NCI-H69 (cell line): ENCODE measurements at places on chromosomes 2 and 18.

- DNase-seq: peak; percentile 5
Measured at GRCh38 chr2:205709319-205709718, 27.0 kb downstream of the NRP2 start.

DNA sequence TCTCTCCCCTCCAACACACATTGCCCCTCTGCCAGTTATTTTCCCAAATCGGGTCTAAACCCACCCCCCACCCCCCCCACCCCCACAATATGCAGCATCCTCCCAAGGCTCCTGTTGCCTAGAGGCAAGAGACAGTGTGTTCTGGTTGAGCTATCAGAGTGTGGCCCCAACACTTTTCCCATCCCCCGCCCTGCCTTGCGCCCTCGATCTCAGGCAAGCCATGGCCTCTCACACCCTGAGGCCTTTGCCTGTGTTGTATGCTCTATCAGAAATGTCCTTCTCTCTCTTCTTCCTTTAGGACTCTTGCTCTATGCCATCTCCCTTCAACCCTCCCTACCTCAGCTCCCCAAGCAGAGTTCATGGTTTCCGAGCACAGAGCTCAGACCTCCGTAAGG is 9.5 kb upstream of the GRHL1 start:
- no peak for DNase-seq

DNA sequence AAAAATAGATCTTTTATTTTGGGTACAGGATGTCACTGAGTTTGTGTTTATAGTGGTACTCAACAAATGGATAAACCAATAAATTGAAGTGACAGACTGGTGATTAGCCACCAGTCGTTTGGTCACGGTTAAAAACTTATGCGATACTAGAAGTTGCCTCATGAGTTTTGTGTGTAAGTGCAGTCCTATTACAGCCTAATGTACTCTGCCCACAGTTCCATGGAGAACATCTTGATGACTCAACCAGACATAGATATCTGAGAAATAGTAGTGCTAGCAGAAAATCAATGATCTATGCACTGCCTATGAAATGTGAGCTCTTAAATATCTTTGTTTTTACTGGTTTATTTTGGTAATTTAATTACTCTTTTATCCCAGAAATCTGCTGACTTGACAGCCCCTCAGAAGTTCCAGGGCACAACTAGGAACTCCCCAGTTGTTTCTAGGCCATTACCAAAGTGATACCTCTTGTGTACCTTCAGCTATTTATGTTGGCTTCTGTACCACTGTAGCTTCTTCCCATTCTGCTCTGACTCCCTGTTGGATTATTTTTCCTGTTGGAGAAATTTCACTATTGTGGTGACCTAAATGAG is 209.1 kb upstream of the KCNJ3 start:
- DNase-seq: no peak

DNA sequence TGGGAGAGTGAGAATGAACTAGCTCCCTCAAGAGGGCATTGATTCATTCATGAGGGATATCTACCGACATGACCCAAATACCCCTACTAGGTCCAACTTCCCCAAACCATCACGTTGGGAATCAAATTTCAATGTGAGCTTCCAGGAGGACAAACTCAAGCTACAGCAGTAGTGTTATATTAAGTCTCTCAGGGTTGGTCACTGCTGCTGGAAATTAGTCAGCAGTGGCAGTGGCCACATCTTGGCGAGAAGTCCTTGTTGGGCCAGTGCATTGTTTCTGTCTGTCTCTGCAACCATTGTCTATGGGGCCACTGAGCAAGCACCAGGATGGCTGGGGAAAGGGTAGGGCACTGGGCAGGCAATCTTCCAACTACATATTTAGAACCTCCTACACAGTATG is 47.5 kb downstream of the THUMPD2 start:
- DNase-seq: no peak

- no peak for DNase-seq
Measured at GRCh38 chr2:182726473-182726872, 10.4 kb downstream of the DNAJC10 start.

DNA sequence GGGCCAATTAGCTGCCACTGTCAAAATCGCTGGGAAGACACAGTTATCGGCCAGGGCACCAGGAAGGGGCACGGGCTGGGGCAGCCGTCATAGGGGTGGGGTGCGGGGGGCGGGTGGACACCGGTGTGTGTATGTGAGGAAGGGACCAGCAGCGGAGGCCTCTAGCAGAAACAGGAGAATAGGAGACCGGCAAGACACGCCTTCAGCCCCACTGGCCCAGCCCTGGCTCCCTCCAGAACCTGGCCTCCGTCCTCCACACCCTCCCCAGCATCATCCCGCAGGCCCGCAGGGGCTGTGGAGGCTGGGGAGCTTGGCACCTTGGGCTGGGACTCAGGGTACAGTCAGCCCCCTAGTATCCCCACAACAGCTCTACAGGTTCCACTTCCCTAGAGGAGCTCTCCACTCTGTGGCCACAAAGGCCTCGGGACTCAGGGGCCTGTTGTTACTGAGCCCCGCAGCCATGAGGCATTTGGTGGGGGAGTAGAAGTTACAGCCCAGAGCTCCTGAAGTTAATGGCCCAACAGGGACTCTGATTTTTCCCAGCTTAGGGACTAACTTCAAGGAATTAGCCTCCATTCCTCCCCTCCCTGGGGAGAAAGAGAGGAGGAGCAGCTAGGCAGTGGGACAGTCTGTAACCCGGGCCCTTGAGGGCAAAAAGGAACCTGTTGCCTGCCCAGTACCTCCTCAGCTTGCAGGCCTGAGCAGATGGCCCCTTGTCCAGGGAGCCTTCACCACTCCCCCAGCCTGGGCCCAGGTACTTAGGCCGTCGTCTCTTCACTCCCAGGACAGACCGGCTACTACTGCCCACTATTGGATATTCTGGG is 19.9 kb downstream of the SH2D6 start:
- peak; percentile 42 for DNase-seq

DNA sequence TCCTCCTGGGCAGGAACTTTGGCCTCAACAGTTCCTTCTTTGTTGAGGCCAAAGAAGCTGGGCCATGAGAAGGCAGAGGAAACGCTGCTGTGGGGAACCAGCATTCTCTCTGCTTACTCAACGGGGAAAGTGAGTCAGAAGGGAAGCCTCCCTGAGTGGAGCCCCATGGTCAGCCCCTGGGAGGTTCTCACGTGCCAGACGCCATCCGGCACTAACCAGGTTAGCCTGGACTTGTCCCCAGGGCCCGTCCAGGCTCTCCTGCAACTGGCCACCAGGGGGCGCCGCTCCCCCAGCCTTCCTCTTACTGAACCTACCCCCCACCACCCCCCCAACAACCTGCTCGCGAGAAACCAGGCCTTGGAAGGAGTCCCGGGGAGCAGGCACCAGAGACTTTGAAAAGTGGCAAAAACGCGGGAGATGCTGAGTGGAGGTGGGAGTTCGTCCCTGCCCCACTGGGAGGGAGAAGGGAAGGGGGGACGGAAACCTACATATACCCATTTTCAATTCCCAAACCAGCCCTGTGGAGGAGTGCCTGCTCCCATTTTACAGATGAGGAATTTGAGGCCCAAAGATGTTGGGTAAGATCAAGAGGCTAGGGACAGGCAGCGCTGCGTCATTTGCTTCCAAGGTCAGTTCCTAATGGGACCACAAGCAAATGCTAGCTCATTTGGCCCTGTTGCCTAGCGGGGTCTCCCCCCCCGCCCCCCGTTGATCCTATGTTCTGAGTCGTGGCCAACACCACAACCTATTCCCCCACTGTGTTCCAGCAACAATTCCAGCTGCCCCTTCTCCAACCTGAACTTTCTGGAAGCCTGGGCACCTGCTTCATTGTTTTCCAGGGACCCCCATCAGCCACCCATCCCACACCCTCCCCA is 20.0 kb downstream of the TEX44 start:
- peak; percentile 80 for DNase-seq

- DNase-seq: peak; percentile 47
Measured at GRCh38 chr2:239540174-239540573, 139.4 kb upstream of the HDAC4 start.

- DNase-seq: no peak
Measured at GRCh38 chr2:157477919-157478318, 34.0 kb upstream of the CYTIP start.

- DNase-seq: peak; percentile 89
Measured at GRCh38 chr2:110748489-110748867, 16.1 kb downstream of the ACOXL start.

- peak; percentile 72 for DNase-seq
Measured at GRCh38 chr2:55051026-55051866, 995 bp upstream of the RTN4 start.

GRCh38 chr2:120735746-120736170 is at the start of gene GLI2:
TSS of gene GLI2 (plus strand) at chr2:120735868. CDS start at chr2:120797321, 61,453 bp downstream.
- peak; percentile 77 for DNase-seq

DNA sequence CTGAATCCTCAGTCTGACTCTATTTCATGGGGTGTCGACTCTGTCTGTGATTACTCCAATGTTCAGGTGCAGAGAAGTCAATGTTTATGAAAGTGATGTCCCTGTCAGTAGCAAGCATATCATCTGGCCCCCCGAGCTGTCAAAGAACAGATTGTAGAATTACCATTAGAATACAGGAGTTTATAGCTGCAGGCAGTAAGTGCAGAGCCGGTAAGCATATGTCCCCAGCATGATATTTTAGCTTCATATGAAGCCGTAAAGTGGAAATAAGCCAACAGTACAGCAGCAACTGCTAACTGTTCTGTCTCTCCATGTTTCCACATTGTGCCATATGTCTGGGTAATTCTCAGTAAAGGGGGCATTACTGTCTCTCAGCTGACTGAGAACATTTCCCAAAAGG is 541.8 kb downstream of the SOX11 start:
- DNase-seq: peak; percentile 88

- no peak for DNase-seq
Measured at GRCh38 chr2:88097192-88097591, 29.6 kb downstream of the SMYD1 start.

DNA sequence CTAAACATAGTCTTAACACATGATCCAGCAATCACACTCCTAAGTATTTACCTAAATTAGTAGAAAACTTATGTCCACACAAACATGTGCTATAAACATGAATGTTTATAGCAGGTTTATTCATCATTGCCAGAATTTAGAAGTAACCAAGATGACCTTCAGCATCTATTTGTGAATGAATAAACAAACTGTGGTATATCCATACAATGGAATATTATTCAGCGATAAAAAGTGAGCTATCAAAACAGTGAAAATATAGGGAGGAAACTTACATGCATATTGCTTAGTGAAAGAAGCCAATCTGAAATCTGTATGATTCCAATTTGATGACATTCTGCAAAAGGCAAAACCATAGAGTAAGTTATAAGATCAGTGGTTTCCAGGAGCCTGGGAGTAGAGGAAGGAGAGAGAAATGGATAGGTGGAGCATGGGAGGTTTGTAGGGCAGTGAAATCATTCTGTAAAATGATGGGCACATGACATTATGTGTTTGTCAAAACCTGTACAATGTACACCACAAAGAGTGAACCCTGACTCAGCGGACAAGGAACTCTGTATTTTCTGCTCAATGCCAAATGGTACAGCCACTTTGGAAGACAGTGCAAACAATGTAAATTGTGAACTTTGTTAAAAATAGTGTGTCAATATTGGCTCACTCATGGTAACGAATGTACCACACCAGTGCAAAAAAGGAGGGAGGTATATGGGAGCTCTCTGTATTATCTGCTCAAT is 61.9 kb upstream of the IGFBP2 start:
- no peak for DNase-seq

DNA sequence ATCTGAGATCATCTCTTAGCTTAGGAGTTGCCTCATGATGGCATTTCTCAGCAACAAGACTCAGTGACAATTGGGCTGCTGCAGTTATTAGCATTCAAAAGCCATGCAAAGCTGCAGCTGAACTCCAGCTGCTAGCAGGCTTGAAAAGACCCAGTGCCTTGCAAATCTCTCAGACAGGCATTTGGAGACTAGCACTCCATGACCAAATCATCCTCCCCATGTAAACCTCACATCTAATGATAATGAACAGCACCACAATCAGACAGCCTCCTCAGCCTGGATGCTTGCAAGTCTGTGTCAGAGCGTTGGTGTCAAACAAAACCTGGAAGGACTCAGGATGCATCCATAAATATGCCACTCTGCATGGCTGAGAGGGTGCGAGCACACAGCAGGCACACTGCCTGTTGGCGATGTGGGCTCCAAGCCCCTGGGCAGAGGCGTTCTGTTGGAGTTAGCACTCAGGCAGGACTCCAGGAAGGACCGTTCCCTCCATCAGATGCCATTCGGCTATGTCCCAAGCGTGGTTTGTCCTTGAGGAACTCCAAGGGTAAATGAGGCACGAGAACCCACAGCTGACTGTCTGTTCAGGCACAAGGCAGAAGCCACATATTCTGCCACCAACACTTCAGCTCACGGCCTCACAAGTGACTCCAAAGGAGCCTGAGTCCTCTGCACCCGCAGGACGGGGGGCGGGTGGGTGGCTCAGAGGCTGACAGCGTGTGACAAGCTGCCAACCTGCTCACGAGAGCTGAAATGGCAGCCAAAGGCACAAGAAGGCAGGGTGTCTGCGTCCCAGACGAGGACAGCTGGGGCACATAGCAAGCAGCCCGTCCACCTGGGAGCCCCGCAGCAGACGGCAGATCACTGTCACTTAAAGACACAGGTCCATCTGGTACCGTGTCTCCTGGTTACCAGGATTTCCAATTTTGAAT is 183.8 kb downstream of the MYT1L start:
- no peak for DNase-seq

- DNase-seq: no peak
Measured at GRCh38 chr2:60485055-60485454, 68.4 kb downstream of the BCL11A start.

DNA sequence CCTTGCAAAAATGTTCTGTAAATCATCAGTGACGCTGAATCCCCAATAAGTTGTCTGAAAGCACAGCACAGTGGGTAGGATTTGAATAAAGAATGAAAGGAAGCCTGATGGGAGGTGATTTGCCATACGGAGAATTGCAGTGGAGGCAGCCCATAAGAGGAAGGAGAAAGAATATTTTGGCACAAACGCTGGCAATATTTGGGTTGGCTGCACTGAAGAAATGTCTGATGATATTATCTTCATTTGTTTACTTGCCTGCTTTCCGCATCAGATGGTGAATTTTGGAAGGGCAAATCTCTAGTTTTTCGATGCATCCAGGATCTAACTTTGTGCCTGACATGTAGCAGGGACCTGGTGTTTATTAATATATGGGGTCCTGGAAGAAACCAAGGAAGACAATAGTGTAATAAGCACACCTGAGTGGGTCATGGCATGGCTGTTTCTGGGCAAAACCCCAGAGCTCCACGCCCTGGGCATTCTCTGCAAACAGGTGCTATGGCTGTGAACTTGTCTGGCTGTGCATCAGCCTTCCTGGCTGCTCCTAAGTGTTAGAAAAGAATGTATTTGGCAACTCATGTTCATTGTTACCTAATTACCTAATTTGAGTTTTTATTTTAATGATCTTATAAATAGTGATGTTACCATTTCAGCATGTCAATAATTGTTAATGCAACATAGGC is 5.9 kb downstream of the GALR1 start:
- no peak for DNase-seq
